ENCODE measurements at places on chromosomes 7 and 10.

DNA sequence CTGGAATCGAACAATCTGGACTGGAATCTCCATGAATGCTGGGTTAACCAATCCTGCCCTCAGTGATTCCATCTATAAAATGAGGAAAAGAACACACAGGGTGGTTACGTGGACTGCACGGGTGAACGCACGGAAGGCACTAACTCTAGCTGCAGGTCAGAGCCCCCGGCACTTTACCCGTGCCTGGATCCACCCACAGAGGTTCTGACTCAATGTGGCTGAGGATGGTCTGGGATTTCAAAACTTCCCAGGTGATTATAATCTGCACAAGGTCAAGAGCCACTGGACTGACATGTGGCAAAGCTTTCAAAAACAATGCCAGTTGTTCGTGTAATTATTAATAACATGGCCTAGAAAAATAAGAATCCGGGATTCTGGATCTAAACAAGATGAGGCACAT lies 29.2 kb downstream of the KIAA1549 start:
- DNase-seq: no peak

- no peak for DNase-seq
These were observed 800.5 kb upstream of the KCND2 start for GRCh38 chr7:119472408-119473038.

DNA sequence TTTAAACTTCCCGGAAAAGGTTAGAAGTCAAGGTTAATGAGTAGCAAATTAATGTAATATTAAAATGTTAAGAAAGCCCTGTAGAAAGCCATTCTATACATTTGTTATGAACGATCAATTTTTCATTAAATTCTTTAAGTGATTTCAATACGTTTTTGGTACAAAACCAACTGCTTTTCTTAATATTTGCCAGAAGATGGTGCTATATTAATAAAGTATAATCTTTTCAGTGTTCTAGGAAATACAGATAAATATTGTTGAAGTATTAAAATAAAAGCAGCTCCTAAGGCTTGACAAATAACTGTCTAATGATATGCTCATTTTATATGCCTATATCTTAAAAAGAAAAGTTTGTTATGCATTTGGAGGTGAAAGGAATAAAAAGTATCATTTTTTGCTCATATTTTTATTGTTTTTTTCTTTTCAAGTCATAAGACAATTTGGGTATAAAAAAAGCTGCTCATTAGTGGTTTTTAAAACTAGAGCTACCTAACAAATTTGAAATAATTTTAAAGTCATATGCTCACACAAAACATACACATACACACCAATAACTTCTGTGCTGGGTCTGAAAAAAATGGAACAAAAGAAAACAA lies 130.3 kb upstream of the POT1 start:
- DNase-seq: no peak

DNA sequence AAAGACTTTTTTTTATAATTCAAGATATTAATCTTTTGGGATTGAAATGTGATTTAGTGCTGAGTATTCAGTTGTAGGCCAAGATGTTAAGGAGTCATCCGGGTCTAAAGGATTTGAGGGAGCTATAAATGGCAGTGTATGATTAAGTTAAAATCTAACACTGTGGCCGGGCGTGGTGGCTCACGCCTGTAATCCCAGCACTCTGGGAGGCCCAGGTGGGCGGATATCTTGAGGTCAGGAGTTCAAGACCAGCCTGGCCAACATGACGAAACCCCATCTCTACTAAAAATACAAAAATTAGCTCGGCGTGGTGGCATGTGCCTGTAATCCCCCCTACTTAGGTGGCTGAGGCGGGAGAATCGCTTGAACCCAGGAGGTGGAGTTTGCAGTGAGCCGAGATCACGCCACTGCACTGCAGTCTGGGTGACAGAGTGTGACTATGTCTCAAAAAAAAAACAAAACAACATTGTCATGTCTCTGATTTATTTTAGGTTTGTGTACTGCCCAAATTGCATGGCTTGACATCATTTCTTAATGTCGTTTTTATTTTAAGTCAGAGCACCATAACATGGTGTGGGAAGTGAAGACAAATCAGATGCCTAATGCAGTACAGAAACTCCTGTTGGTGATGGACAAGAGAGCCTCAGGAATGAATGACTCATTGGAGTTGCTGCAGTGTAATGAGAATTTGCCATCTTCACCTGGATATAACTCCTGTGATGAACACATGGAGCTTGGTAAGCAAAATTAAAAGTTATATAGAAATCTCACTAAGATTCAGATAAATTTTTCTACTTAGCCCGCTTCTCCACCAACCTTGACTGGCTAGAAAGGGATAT lies 10.7 kb downstream of the HBP1 start:
- peak; percentile 55 for DNase-seq

- peak; percentile 95 for DNase-seq
These were observed 31.5 kb downstream of the UNC5B start for GRCh38 chr10:71243756-71244395.

- no peak for DNase-seq
These were observed 84.2 kb upstream of the DDC start for GRCh38 chr7:50649259-50649885.

- DNase-seq: no peak
These were observed 58.7 kb downstream of the BMPR1A start for GRCh38 chr10:86815035-86815617.

DNA sequence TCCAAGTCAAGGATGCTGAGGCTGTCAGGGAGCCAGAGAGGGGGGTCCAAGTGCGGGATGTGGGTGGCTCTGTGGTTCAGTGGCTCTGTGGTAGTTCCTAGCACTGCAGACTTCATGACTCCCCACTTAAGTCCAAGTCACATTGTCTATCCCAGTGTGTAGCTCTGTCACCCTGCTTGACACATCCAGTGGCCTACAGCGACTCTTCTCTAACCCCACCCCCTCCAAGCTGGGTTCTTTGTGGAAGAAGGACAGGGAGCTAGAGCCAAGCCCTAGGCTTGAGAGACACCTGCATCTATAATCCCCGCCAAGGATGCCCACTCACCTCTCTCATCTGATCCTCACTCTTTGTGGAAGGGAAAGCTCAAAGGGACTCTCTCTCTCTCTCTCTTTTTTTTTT lies 57.6 kb downstream of the ADCYAP1R1 start:
- no peak for DNase-seq

GRCh38 chr7:87475359-87476178 lies at the start of gene ABCB4:
ABCB4 (minus strand) TSS chr7:87475680; CDS start chr7:87475465, 215 bp downstream.
- DNase-seq: no peak

GRCh38 chr10:25815999-25816768 lies 117.8 kb upstream of the MYO3A start:
- no peak for DNase-seq

DNA sequence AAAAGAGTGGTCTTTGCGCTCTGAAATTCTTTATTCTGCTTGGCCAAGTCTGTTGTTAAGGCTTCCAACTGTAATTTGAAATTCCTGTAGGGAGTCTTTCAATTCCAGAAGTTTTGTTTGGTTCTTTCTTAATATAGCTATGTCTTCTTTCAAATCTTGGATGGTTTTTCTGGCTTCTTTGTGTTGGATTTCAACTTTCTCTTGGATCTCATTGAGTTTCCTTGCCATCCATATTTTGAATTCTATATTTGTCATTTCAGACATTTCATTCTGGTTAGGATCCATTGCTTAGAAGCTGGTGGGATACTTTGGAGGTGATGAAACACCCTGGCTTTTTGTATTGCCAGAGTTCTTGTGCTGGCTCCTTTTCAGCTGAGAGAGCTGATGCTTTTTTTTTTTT lies 55.5 kb downstream of the ZNF783 start:
- no peak for DNase-seq

DNA sequence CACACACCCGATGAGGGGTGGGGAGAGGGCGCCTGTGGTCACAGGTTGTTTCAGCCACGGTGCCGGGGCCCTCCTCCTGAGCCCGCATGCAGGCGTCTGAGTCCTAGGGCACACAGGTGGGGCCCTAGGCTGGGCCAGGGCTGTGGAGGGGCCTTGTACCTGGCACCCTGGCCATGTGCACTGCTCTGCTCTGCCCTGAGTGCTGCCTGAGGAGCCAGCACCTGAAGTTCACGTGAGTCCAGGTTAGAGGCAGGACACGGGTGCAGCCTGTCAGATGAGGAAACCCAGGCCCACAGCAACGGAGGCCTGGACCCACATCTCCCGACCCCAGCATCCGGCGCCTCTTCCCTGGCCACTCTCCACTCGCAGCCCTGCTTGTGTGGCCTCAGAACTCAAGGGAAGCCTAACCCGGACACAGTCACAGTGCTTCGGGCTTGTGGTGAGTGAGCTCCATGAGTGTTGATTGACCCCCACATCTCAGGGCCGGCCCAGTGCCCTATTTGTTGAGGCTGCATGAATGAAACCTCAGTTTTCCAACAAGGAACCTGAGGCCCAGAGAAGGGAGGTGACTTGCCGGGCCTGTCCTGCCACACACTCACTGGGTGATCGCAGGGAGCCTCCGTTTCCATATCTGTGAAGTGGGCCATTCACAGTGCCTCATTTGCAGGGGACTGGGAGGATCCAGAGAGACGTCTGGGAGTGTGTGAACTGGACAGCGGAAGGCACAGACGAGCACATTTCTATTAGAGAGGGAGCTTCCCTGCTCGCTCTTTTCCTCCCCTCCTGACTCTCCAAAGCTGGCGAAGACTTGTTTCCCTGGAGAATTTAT lies 39.6 kb downstream of the PPIF start:
- DNase-seq: no peak

DNA sequence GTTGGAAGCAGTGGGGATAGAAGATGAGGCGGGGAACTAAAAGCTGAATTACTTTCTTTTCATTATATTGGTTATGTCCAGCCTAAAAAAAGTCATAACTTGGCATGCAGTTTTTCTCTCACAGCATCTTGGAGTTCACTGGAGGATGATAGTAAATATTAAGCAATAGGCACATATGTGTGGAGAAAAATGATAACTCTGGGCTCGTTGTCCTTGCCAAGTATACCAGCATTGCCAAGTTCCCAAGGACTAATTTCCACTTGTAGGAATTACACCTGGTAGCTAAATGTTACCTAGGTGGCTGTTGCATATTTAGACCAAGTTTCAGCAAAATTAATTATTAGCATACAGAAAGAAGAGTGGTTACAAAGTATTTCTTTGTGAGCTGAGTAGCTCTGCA lies 1007.6 kb downstream of the ANKRD7 start:
- no peak for DNase-seq

DNA sequence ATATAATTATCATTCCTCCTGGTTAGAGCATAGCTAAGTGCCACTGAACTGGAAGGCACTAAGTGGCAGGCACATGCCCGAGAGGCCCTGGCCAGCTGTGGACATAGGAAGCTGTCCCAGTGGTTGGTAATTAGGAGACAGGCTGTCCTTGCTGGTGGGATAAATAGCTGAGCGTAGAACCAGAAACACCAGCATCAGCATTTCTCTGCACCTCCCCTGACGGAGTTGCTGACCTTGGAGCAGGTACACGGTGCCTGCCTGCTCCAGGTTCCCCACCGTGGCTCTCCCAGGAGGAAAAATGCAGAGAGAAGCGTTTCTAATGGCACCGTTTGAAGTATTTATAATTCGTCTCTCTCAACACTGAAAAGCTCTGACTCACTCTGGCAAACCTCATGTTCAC lies 5.6 kb upstream of the ABLIM1 start:
- no peak for DNase-seq

DNA sequence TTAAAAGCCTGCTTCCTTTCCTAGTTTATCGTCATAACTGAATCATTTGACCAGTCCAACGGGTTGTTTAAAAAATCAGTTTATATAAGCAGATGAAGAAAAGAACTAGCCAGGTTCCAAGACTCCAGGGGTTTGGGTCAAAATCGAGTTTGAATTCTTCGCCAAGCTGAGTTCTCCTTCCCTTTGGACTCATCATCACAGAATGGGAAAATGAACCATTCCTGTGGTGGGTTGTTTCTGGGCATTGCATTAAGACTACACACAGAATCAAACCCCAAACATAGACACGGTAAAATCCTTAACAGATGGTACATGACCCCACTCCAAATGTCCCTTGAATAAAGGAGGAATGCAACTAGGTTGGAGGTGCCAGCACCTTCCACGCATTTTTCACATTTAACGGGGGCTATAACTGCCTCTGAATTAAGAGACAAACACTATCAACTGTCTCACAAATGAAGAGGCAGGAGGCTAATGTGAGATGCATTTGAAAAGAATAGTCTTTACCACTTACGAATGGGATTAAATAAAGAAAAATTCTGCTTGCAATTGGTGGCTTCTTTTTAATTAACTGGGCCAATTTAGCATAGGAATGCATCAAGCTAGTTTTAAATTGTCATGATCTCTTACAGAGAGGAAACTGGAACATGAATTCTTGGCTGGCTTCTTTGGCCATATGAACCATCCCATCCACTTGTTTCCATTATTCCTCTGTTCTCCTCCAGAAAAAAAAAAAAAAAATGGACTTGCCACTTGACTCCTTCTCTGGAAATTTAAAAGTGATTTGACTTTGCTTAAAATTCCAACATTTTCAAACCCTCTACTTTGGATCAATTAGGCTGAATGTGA lies 61.1 kb downstream of the CHST15 start:
- no peak for DNase-seq

- DNase-seq: no peak
These were observed 146.3 kb upstream of the CHST15 start for GRCh38 chr10:124239696-124240095.

GRCh38 chr7:132113536-132114371 lies 462.5 kb downstream of the PLXNA4 start:
- DNase-seq: no peak

DNA sequence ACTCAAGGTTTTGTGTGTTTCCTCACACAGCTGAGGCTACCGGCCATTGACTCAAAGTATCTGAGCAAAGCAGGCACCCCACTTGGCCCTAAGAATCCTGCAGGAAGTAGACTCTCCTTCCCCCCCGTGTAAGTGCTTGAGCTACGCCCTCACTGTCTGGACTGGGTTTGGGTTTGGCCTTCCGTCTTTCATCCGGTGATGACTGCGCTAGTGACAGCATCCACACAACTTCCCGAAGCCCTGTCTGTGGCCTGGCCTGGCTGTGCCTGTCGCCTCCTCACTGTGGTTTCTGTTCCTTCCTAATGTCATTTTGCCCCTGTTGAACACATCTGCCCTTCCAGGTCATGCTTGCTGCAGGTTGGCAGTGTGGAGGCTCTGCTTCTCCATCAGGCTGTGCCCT lies 14.5 kb downstream of the C7orf57 start:
- no peak for DNase-seq

DNA sequence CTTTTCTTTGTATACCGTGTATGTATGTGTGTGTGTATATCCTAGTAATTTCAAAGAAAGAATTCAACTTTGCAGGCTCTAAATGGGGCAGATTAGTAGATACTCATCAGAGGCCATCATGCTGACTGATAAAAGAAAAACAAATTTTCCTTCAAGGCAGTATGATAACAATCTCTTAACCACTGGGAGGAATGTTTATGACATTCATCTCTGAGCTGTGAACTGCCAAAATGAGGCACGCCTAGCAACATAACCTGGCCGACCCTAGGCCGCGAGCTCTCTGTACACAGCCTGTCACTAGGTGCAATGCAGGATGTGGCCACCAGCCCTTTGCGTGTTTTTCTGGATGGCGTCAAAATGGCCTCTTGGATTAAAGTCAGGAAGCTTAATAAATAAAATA lies 343.7 kb upstream of the GALNT17 start:
- DNase-seq: no peak

- no peak for DNase-seq
These were observed 12.9 kb downstream of the FRG2B start for GRCh38 chr10:133613699-133614098.

- DNase-seq: peak; percentile 79
These were observed 91.7 kb downstream of the WDR11 start for GRCh38 chr10:120942806-120943413.
